ENCODE measurements at places on chromosomes 7 and 10. TPM values are rescaled to one million over a fixed set of nuclear protein-coding genes. Genes with fewer than 3 reads are reported as not detected.

DNA sequence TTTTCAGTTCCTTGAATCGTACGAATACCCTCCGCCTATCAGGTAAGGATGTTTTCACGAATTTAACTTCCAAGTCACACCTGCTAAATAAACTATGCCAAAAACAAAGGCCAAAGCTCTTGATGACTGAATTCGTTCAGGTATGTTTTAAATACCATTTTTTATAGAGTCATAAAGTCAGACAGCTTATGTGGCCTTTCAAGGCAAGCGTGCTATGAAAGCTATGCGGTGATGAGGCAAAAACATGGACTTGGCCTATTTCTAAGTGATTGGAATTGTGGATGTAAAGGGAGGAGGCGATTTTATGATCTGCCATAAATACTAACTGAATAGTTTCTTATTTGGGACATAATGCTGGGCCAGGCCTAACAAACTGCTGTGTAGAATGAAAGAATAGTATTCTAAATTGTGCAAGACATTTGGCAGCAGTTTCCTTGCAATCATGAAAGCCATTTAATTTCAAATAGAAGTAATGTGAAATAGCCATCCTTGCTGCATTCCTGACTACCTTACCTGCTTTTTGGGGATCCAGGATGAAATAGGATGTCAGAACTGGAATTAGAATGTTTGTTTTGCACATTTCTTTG, 14.0 kb downstream of the SLC39A12 start:
- H3K27me3 ChIP-seq = no peaks in the 10 kb centered on the region
- DNase-seq = no peak
- no peak overlapping the region for H3K27ac ChIP-seq
- H3K4me3 ChIP-seq = no peak overlapping the region
- no peaks in the 10 kb centered on the region for H3K4me1 ChIP-seq

The HMX3 gene
- not detected for total RNA-seq

The CCL24 gene
- 4.8 TPM for total RNA-seq

- no peak overlapping the region for H3K27ac ChIP-seq
- DNase-seq = no peak
- H3K27me3 ChIP-seq = no peaks in the 10 kb centered on the region
- no peaks in the 10 kb centered on the region for H3K36me3 ChIP-seq
- H3K4me3 ChIP-seq = no peak overlapping the region
Measured at GRCh38 chr7:26319636-26320035, 28.0 kb downstream of the SNX10 start.

GRCh38 chr7:129188372-129188891, at the start of gene SMO:
TSS of gene SMO (plus strand) at chr7:129188633. CDS start at chr7:129189152, 519 bp downstream.
- peaks cover 6% of the 10 kb centered on the region for H3K4me1 ChIP-seq
- H3K27me3 ChIP-seq = peaks cover 42% of the 10 kb centered on the region
- no peak within 1 kb of the TSS for H3K27ac ChIP-seq

GRCh38 chr10:71099731-71100361, 112.5 kb upstream of the UNC5B start:
- no peaks in the 10 kb centered on the region for H3K36me3 ChIP-seq
- H3K27me3 ChIP-seq = no peaks in the 10 kb centered on the region
- H3K4me3 ChIP-seq = no peak overlapping the region
- H3K27ac ChIP-seq = no peak overlapping the region
- DNase-seq = no peak

The IGF2BP3 gene
- total RNA-seq = 3.3 TPM

GRCh38 chr10:42992957-42993390, 83.9 kb upstream of the RET start:
- H3K4me3 ChIP-seq = no peak overlapping the region
- no peaks in the 10 kb centered on the region for H3K4me1 ChIP-seq
- DNase-seq = no peak
- no peaks in the 10 kb centered on the region for H3K36me3 ChIP-seq

DNA sequence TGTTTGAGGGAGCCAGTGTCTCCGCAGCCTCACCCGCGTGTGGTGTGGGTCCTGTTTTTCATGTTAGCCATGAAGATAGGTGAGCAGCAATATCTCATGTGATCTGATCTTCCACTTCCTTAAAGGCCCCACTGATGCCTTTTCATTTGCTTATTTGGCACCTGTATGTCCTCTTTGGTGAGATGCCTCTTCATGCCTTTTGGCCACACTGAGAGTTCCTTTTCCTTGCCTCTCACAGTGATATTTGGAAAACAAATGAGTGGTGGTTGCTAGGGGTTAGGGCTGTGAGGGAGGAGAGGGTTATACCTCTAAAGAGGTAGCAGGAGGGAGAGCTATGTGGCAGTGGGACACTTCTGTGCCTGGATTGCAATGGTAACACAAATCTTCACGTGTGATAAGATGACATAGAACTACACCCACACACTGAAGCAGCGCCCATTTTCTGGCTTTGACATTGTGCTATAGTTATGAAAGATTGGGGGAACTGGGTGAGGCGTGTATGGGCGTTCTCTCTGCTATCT, 90.4 kb upstream of the TNS3 start:
- H3K4me1 ChIP-seq = peaks cover 6% of the 10 kb centered on the region
- no peak for DNase-seq
- H3K27ac ChIP-seq = no peak overlapping the region
- H3K36me3 ChIP-seq = no peaks in the 10 kb centered on the region

DNA sequence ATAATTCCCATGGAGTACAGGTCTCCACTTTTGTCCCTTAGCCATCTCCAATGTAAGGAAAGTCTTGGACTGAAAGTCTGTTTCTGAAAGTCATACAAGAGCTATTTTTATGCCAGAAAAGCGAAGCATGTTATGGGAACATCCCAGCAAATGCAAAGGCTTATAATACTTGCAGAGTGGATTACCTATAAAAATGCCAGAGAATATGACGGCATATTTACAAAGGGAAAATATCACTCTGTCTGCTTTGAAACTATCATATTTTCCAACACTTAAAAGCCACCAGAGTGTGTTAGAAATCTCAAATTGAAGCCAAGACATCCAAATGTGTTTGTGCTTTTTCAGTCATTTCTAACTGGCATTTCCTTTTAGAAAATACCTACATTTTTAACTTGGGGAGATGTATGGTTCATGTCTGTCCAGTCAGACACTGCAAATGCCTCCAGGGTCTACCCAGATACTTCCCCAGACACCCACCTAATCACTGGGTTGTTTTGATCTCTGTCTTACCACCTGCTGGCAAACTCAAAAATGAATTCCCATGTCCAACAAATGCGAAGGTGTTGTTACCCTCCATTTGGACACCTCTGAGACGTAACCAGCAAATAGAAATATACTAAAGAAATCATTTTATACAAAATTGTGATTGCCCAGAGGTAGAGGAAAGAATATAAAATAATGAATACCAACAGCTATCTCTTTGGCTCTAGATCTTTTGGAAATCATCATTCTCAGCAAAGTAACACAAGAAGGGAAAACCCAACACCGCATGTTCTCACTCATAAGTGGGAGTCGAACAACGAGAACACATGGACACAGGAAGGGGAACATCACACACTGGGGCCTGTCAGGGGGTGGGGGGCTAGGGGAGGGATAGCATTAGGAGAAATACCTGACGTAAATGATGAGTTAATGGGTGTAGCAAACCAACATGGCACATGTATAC, 1.2 kb downstream of the ITIH2 start:
- no peak for DNase-seq
- H3K4me1 ChIP-seq = no peaks in the 10 kb centered on the region
- H3K27me3 ChIP-seq = peaks cover 3% of the 10 kb centered on the region
- no peaks in the 10 kb centered on the region for H3K36me3 ChIP-seq

DNA sequence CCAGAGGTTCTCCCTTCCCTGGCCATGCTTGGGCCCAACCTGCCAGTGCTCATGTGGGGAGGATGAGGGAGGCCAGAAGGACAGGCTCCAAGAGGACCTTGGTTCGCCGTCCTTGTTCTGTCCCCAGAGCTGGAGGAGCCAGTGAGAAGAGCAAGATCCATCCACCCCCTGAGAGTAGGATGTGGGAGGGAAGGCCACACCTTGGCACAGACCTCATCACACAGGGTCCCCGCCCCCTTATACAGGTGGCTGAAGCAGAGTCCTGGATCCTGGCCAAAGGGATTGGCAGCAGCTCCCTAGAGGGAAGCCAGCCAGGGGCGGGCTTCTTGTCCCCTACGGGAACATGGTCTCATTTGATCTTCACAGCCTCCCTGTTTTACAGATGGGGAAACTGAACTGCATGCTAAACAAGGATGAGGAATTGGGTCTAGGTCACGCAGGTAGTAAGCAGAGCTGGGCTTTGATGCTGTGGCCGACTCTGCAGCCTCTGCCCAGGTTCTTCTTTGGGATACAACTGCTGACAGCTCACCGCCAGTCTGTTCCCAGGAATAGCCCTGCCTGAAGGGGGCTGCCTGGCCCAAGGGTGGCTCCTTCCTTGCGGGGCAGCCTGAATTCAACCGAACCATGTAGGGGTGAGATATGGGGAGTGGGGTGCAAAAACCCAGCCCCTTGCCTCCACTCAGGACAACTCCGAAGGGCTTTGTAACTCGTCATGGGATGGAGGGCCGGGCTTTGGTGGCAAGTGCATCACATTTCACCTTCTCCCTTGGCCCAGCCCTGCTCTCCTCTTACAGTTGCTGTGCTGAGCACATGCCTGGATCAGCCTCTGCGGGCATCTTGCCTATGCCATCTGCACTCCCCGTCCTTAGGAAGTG, 62.2 kb upstream of the KDM7A start:
- H3K4me3 ChIP-seq = no peak overlapping the region
- no peaks in the 10 kb centered on the region for H3K27me3 ChIP-seq
- no peaks in the 10 kb centered on the region for H3K36me3 ChIP-seq
- H3K27ac ChIP-seq = no peak overlapping the region

All from upper lobe of right lung (tissue), 1 donor.